ENCODE measurements at places on chromosomes 13 and 19. TPM values are rescaled to one million over a fixed set of nuclear protein-coding genes. Genes with fewer than 3 reads are reported as not detected.

- DNase-seq = no peak
Measured at GRCh38 chr13:27006519-27007161, 165.0 kb downstream of the USP12 start.

DNA sequence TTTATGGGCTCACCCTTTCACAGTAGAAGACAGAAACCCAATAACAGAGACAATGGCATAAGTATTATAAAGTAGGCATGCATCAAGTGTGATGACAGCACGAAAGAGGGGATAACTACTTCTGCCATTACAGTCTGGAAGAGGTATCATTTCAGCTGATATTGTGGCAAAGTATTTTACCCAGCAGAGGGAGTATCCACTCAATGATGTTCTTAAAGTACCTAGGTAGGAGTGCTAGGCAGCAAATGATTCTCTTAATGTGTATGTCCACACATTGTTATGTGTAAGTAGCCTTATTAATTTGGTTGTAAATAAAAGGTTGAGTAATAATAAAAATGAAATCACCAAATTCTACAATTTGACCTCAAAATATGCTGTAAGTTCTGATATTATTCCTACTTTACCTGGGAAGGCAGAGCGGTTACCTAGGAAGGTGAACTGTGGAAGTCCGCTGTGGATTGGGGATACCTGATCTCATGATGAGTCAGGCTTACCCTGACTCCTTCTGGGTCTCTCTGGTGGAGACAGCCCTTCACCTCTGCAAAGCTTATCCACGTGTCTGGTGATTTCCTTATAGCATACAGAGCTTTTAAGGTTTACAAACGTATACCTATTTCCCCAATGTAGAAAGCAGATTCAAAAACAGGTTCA is 4.1 kb upstream of the UBAC2 start:
- no peak for DNase-seq

DNA sequence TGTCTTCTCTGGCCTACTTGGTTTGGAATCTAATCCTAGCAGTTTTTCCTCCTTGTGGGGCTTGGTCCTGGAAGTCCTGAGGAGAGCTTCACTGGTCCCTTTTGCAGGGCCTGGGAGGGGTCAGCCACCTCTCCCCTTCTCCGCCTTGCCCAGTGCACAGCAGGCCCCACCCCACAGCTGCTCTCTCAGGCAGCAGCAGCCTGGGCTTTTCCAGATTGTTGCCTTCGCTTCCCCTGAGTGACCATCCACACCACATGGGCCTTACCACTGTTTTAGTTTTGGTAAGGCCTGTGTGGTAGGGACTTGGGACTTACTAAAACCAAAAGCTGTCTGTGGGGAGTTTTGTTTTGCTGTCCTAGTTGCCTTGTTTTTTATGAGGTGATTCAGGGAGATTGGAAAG is 11.5 kb downstream of the MPHOSPH8 start:
- DNase-seq = no peak

GRCh38 chr13:52405369-52405766 is 604 bp downstream of the THSD1 start:
- DNase-seq = no peak

GRCh38 chr13:23851106-23851505 is 38.1 kb downstream of the MIPEP start:
- no peak for DNase-seq

DNA sequence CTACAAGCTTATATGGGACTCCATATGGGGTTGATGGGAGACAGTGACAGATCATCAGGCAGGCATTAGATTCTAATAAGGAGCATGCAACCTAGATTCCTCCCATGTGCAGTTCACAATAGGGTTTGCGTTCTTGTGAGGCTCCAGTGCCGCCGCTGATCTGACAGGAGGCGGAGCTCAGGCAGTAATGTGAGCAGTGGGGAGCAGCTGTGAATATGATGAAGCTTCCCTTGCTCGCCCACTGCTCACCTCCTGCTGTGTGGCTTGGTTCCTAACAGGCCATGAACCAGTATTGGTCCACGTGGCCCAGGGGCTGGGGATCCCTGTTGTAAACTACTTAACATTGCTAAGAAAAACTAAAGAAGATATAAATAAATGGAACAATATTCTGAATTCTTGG is 378.4 kb downstream of the KCNRG start:
- DNase-seq = no peak

GRCh38 chr19:38867171-38867780 is 10.8 kb downstream of the RINL start:
- DNase-seq = no peak

DNA sequence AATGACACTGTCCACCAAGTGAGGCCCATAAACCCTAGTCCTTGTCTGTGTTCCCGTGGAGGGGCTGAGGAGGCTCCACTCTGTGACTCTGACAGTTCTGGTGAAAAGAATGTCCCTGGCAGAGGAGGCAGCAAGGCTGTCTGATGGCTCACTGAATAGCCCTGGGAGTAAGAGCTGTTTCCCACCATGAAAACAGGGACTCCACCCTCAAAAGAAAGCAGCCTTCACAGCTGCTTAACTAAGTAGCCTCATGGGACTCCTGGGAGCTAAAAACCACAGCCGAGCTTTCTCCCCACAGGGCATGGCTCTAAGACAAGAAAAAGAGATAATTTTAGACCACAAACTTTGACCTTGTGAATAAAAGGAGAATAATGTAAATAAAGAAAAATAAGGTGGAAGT is 135.1 kb upstream of the FRY start:
- DNase-seq = peak; percentile 34

- DNase-seq = no peak
Measured at GRCh38 chr19:6260376-6260775, 19.4 kb downstream of the MLLT1 start.

- peak; percentile 69 for DNase-seq
Measured at GRCh38 chr19:48501494-48502349, 9.9 kb downstream of the LMTK3 start.

- no peak for DNase-seq
Measured at GRCh38 chr19:50952910-50953309, at the start of gene KLK5. KLK5 (minus strand) TSS chr19:50953038; CDS start chr19:50952657, 381 bp downstream.

NR2F6 gene
- 49.9 TPM for total RNA-seq

CASP14 gene
- total RNA-seq = not detected

C5AR1 gene
- 15.6 TPM for total RNA-seq

ZNF667 gene
- 4.9 TPM for total RNA-seq

Data from left cardiac atrium (tissue), 4 donors.